ENCODE measurements at places on chromosomes 16 and 17.

- DNase-seq = no peak
Observed at GRCh38 chr17:78920528-78920927, 4.7 kb downstream of the TIMP2 start.

DNA sequence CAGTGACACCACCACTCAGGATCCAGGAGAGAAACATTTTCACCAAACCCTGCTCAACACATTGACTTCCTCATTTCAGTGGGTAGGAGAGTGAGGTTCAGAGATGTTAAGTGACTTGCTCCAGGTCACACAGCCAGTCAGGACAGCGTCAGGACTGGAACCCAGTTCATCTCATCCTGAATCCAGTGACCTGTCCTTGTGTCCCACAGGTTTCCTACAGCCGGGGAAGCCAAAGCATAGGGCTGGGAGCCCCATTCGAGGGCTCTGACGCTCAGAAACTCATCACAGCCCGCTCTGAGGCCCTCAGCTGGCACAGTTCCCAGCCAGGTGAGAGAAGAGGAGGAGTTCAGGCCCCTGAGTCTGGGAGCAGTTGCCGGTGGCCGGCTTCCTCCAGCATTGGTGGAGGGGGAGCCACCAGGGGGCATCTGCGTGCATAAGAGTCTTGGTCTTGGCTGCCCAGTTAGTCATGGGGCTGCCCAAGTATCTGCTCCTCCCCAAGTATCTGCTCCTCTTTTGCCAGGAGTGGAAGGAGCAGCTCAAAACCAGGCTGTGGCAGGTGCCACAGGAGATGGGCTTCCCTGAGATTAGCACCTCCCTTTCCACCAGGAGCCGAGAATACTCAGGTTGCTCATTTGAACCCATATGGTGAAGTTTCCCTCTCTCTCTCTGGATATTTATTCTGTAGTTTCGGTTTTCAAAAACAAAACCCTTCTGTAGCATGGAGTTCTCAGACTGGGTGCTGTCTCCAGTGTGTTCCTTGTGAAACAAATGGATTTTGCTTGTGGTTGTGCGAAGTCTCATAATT, 56.0 kb downstream of the TNFRSF13B start:
- no peak for DNase-seq

GRCh38 chr17:11589716-11590115, 8.6 kb upstream of the DNAH9 start:
- no peak for DNase-seq

- no peak for DNase-seq
Observed at GRCh38 chr17:31834448-31834847, 24.6 kb downstream of the COPRS start.

GRCh38 chr16:27566417-27566816, 16.5 kb downstream of the KATNIP start:
- DNase-seq = no peak

DNA sequence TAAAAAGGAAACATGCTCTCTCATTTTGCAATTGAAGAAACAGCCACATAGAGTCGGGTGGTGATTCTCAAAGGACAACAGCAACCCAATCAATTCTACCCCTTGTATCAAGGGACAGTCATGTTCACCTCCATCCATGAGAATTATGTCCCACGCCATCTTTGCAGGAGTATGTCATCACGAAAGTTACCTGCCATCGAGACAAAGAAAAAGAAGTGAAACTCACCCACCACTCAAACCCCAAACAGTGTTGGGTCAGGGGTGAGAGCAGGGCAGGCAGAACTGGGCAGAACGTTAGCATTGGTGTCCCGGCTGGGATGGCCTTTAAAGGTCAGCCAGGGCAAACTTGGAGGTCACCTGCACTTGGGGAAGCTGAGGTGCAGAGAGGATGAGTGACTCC, 24.2 kb upstream of the HNF1B start:
- DNase-seq = no peak

DNA sequence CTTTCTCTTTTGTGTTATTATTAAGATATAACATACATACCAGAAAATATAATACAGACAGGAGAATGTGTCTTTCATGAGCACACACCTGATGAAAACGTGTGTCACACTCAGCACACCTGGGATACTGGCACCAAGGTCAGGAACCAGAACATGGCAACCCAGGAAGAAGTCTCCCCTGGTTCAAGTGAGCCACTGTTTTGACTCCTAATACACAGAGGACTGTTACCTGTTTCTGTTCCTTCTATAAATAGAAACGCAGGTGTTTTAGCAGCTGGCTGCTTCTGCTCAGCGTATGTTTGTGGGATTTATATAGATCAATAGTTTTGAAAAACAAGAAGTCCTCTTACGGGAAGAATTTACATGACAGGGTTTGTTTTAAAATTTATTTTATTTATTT, 3.5 kb downstream of the SEC14L1 start:
- DNase-seq = no peak

GRCh38 chr17:17722081-17722905, 41.0 kb downstream of the RAI1 start:
- no peak for DNase-seq

GRCh38 chr17:7392696-7393612, 1.4 kb downstream of the PLSCR3 start:
- no peak for DNase-seq

- DNase-seq = no peak
Observed at GRCh38 chr16:14308368-14308723, 237.2 kb downstream of the MRTFB start.

GRCh38 chr16:24736758-24737157, 7.3 kb downstream of the TNRC6A start:
- DNase-seq = no peak

DNA sequence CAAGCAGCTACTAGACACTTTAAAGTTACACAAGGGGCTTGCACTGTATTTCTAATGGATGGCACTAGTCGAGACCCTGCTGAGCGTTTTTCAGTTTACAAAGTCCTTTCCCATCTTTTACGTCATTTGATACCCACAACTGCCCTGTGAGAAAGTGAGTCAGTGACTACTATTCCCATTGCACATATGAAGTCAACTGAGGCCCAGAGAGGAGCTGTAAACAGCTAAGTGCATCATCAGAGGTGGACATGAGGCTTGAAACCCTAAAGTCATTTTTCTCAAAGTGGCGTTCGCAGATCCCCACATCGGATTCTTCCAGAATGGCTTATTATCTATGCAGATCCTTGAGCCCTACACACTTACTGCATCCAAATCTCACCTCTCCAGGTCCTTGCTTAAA, 50.6 kb downstream of the TEKT5 start:
- DNase-seq = no peak

GRCh38 chr17:32783602-32784001, 93.3 kb downstream of the MYO1D start:
- no peak for DNase-seq

GRCh38 chr16:51095084-51095881, 55.8 kb downstream of the SALL1 start:
- DNase-seq = no peak

GRCh38 chr17:78231991-78232858, 794 bp downstream of the TMEM235 start:
- DNase-seq = no peak
